ENCODE measurements at places on chromosomes 1 and 21. TPM values are rescaled to one million over a fixed set of nuclear protein-coding genes. Genes with fewer than 3 reads are reported as not detected.

- no peak for DNase-seq
These were observed 9.9 kb upstream of the ZSCAN20 start for GRCh38 chr1:33462405-33463164.

- DNase-seq, result peak; percentile 46
These were observed 19.6 kb upstream of the PDE9A start for GRCh38 chr21:42633858-42634257.

GRCh38 chr1:107309962-107310361 lies 169.1 kb downstream of the NTNG1 start:
- DNase-seq, result no peak

GRCh38 chr1:32336963-32337675 lies 1.1 kb upstream of the MARCKSL1 start:
- DNase-seq, result no peak

DNA sequence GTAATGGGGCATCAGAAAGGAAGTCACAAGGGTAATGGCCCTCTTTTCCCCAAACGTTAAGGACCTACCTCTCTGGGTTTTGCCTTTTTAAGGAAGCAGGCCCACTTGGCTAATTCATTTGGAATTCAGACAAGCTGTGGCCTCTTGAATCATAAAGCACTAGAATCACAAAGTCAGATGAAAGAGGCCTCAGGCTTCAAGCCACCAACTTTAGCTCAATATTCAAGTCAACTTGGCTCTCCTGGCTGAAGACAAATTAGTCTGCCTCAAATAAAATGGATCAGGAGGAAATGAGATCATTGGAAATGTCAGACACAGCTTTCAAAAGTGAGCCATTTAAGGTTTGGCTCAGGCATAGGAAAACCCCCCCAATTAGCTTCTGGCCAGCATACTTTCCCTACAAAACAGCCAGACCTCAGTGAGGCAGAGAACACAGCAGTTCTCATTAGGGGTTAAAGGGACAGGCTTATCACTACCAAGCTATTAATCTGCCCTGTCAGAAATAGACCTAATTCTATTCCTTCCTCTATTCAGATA lies 34.3 kb downstream of the SLC35D1 start:
- DNase-seq, result no peak

GRCh38 chr1:147297438-147297837 lies 55.0 kb downstream of the CHD1L start:
- no peak for DNase-seq

GRCh38 chr1:170623171-170623570 lies 40.8 kb upstream of the PRRX1 start:
- no peak for DNase-seq

GRCh38 chr1:185600641-185601040 lies 133.6 kb upstream of the HMCN1 start:
- no peak for DNase-seq

- DNase-seq, result no peak
These were observed 164.7 kb downstream of the NEGR1 start for GRCh38 chr1:72117621-72118020.

GRCh38 chr1:54070171-54070837 lies 16.9 kb downstream of the TCEANC2 start:
- no peak for DNase-seq

DNA sequence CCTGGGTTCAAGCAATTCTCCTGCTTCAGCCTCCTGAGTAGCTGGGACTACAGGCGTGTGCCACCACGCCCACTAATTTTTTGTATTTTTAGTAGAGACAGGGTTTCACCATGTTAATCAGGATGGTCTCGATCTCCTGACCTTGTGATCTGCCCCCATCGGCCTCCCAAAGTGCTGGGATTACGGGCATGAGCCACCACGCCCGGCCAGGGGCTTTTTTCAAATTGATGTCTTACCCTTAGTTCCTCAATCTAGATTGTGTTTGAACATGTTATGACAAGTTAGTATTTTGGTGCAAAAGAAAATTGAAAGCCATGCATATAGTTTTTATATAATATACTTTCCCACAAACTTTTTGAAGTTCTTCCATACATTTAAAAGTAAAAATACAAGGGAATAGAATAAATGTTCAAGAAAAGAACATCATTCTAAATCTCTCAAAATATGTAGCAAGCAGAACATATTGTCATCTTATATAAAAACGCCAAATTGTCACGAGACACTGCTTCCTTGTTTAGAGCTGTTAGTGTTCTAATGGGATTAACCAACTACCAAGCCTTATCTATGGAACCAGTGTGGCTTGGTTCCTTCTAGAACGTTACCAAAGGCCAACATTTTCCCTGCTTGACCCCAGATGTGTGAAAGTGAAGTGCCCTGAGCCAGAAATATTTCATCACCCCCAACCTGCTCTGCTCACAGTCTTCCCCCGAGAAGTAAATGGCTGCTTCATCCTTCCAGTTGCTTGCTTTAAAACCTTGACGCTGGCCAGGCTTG lies 9.5 kb upstream of the PLEKHM2 start:
- no peak for DNase-seq

DNA sequence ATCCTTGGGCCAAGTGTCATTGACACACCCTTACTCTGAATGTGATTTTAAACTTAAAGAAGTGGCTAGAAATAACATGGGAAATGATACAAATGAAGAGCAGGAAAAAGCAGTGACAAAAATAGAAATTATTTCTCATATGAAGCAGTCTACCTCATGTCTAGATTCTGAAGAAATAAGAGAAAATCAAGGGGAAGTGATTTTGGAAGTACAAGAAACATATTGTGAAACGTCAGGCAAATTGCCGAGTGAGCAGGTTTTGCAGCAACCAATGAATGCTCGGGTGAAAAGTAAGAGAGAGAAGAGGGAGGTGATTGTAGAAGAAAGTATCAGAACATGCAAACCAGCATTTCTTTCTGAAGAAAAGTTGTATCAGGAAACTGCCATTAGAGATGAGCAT lies 130.7 kb downstream of the MACF1 start:
- no peak for DNase-seq

DNA sequence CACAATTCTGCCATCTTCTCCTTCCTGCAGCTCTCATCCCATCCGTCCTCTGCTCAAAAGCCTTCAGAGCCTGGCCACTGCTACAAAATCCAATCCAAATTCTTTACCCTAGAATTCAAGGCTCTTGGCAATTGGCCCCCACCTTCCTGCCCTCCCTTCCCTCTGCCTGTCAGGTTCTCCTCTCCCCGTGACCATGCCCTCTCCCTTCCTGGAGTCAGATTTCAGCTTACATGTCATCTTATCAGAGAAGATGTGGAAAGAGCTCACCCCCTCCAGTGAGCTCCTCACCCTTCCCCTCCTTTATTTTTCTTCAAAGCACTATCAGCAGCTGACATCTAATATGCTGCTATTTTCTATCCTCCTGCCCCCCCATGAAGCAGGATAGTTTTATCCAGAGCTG lies 86.9 kb downstream of the GRIK3 start:
- no peak for DNase-seq

GRCh38 chr1:150233359-150234308 lies 2.3 kb downstream of the ANP32E start:
- DNase-seq, result no peak

DNA sequence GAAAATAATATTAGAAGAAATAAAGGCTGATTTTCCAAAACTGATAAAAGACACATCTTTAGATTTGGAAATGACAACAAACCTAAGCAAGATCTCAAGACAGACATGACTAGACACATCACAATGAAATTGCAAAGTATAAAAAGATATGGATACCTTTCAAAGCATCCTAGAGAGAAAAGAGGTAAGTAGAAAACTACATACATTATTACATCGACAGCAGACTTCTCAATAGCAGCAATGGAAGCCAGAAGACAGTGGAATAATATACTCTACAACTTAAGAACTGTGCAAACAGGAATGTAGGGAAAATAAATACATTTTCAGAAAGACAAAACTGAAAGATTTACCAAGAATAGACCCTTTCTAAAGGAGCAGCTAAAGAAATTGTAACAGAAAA lies 50.2 kb downstream of the DENND1B start:
- no peak for DNase-seq

- DNase-seq, result no peak
These were observed 124.0 kb upstream of the C8B start for GRCh38 chr1:57089855-57090254.

DNA sequence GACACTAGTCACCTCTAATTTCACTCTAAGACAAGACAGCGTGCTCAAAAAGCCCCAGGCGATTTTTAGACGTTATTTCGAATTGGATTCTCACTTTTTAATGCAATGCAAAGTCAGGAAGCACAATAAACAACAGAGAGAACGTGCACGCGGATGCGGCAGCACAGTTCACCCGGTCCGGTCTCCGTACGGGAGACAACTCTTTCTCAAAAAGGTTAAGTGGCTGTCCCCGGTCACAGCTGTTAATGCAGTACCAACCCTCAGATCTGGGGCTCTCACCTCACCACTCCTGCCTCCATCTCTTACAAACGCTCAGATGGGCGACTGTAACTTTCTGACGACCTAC lies 1.2 kb downstream of the HP1BP3 start:
- DNase-seq, result no peak

GRCh38 chr1:43912607-43913006 lies 21.0 kb upstream of the ARTN start:
- DNase-seq, result no peak

DNA sequence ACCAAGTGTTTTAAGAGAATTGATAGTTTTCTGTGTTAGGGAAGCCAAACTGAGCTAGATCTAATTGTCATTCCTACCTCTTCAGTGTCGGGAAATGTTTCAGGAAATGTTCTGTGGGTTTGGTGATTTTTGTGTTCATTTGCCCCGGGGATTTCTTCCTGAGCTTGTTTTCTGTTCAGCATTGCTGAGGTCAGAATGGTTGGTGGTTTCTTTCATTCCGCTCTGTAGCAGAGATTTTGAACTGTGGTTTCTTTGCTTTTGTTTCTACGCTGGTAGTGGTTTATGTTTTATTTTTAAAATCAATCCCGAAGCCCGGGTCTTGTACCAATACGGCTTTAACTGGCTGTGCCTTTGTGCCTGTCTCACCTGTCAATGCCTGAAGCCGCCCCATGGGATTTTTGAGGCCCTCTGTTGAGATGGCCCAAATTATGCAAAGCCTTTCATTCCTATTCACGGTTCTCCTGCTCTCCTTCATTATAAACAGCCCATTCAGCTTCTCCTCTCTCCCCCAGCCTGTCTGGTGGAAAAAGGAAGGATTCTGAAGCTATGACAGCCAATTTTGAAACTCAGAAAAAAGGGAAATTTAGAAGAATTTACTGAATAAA lies 417.2 kb upstream of the KAZN start:
- no peak for DNase-seq

GRCh38 chr1:201241736-201242135 lies 41.6 kb upstream of the PKP1 start:
- no peak for DNase-seq

DNA sequence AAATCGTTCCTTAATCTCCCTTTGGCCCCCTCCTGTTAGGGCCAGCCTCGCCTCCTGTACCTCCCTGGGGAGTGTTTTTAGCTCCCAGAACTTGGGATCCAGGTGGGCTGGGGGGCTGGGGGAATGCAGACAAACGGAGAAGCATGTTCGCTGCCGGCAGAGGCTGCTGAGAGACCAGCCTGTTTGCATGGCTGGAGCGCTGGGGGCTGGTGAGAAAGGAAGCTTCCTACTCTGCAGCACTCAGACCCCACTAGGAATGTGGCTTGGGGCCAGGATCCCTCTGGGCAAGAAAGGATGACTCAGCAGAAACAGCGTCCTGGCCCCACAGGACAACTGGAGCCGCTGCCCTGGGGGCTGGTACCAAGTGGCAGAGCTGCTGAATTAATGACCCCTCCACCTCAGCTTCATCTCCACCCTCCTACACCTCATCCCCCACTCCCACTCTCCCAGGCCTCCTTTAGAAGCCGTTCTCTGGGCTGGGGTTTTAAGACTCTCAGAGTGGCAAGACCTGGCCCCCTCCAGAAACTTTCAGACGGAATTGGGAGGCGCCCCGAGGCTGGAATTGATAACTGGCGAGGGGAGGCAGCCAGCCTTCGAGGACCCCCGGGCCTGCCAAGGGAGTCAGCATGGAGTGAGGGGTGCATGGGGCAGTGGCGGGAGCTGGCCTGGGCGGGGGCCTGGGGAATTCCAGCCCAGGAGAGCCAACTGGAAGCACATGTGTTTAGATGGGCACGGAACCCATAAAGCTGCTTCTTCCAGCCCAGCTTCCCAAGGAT lies 28.5 kb upstream of the EPS8L3 start:
- DNase-seq, result peak; percentile 80

The LRRC3 gene
- 6.8 TPM for total RNA-seq

The CAPN9 gene
- 0.13 TPM for total RNA-seq

The LORICRIN gene
- not detected for total RNA-seq

The MCOLN2 gene
- 6.5 TPM for total RNA-seq

The UBQLN4 gene
- total RNA-seq, result 37.6 TPM
